ENCODE measurements at places on chromosomes 11 and 22.

DNA sequence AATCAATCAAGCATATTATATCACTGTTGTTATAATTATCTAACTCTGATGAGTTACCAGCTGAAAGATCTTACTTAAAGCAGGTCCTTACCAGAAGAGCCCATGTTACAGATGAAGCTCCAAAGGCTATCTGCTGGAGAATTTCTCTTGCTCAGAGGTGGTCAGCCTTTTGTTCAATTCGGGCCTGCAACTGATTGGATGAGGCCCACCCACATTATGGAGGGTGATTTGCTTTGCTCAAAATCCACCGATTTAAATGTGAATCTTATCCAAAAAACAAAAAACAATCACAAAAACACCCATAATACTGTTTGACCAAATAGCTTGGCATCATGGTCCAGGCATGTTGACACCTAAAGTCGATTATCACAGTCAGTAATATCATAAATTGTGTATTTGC, 348.6 kb upstream of the ANO3 start:
- DNase-seq = no peak

- DNase-seq = no peak
Measured at GRCh38 chr11:44701276-44701675, 25.5 kb upstream of the TSPAN18 start.

DNA sequence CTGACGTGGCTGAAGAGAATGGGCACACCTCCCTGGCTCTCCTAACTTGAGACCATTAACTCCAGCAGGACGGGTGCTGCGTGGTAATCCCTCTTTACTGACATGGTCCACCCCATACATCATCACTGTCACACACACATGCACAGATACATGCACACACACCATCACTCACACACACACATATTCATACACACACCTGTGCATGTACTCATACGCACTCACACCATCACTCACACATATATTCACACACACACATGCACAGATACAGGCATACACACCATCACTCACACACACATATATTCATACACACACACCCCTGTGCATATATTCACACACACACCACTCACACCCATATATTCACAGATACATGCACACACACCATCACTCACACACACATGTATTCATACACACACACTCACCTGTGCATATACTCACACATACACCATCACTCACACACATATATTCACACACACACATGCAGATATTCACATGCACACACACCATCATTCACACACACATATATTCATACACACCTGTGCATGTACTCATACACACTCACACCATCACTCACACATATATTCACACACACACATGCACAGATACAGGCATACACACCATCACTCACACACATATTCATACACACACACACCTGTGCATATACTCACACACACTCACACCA, 74.8 kb downstream of the EFCAB6 start:
- DNase-seq = no peak

GRCh38 chr11:63017306-63017974, 1.8 kb upstream of the SLC22A8 start:
- no peak for DNase-seq

GRCh38 chr22:29817724-29818123, 20.4 kb downstream of the ASCC2 start:
- DNase-seq = no peak

GRCh38 chr22:26066534-26066933, 102.7 kb upstream of the SEZ6L start:
- DNase-seq = no peak

- DNase-seq = no peak
Measured at GRCh38 chr11:59960502-59961381, 3.1 kb upstream of the OOSP4A start.

GRCh38 chr22:38967451-38968450, 10.3 kb downstream of the APOBEC3A start:
- no peak for DNase-seq

DNA sequence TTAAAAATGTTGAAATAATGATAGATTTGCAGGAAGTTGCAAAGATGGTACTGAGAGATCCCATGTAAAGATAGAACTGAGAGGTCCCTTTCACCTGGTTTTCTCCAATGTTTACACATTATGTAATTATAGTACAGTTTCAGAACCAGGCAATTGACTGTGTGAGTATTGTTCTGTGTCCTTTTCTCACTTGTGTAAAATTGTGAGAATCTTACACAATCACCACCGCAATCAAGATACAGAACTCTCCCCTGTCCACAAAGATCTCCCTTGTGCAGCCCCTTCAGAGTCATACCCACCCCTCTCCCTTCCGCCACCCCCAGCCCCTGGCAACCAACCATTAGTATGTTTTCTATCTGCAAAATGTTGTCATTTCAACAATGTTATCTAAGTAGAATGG, 119.8 kb upstream of the NAV2 start:
- no peak for DNase-seq

DNA sequence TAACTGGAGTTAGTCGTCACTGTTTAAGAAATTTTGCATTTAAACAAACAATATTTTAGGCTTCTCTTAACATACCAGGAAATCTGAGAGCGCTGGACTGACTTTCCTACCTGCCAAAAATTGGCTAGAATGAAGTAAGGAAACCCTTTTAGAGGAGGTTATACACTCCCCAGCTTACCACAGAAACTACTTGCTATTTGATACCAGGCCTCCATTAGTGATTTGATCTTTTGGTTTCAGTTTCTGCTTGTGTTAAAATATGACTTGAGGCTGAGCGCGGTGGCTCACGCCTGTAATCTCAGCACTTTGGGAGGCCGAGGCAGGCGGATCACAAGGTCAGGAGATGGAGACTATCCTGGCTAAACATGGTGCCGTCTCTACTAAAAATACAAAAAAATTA, 419.9 kb downstream of the LRRC4C start:
- no peak for DNase-seq

DNA sequence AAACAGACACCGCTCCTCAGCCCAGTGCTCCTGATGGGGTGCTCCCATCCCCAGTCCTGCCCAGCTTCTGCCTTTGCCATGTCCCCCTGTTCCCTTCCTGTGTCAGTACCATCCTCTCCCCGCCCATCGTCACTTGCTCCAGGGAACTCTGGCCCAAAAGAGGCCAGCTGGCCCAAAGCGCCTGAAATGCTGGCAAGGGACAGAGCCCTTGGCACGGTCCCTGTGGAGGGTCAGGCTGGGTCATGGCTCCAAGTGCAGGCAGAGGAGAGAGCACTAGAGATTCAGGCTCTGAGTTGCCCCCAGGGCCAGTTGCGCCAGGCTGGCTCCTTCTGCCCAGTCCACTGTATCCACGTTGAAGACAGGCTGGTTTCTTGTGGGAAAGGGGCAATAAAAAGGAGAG, 8.4 kb upstream of the HDHD5 start:
- DNase-seq = no peak

- no peak for DNase-seq
Measured at GRCh38 chr11:9838961-9839360, 175.1 kb downstream of the SWAP70 start.
